NCI-H774 (cell line): ENCODE measurements at places on chromosomes 16 and 17.

DNA sequence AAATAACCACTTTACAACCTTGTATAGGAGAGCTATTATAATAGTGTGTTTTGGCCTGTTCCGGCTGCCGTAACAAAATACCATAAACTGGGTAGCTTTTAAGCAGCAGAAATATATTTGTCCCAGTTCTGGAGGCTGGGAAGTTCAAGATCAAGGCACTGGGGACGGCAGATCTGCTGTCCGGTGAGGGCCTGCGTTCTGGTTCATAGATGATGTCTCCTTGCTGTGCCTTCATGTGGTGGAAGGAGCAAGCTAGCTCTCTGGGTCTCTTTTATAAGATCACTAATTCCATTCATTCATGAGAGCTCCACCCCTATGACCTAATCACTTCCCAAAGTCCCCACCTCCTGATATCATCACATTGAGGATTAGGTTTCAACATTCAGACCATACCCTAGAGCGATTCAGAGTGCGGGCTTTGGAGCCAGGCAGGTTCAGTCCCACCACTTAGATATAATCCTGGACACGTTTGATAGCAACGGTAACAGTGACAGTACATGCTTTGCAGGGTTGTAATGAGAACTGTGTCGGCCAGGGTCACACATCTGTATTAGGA, 76.2 kb upstream of the ZFHX3 start:
- DNase-seq = no peak

GRCh38 chr16:29900102-29900887, at the start of gene ASPHD1:
TSS of gene ASPHD1 (plus strand) at chr16:29900488. CDS start at chr16:29900972, 484 bp downstream.
- DNase-seq = peak; percentile 70

GRCh38 chr17:64092113-64092512, 37.8 kb downstream of the ERN1 start:
- no peak for DNase-seq

DNA sequence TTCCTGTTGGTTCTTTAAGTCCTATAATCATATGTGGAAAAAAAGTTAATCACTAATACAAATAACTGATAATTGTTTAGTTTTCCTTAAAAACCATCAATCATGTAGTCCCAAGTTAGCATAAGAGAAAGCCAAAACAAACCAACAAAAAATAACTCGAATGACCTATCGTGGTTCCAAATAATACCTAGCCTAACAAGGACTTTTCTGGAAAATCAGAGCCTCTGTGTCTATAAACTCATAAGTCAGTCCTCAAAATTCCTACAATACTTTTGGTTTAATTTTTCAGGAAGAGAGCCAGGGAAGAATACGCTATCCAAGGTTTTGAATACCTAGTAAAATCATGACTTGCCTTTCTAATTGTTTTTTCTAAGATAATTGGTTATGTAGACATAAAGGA, 975.3 kb upstream of the SOX9 start:
- DNase-seq = no peak

DNA sequence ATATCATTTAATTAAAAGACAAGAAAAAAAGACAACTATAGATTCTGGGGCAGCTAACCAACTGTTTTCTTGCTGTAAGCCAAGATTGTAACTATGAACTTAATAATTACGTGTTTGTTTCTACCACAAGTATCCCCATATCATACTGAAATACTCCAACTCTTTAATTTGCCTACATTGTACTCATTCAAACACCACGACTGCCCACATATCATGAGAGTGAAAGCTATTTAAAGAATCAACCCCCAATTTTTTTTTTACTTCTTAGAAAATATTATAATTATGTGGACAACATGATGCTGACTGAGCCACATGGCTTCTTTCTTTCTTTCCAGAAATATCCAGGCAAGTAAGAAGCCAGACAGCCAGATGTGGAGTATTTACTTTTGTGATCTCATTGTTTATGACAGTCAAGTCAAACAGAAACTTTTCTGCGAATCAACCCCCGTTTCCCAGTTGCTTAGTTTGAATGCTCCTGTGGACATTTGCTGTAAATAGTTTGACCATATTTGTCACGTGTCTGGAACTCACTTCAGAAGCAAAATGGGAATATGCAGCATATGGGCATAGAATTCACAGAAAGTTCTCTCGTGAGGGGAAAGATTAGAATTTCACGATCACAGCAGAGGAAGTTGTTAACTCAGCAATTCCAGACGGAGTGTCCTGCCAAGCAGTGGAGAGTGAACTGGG, 126.8 kb upstream of the PSMD7 start:
- DNase-seq = no peak

GRCh38 chr17:19339341-19339815, 23.1 kb downstream of the B9D1 start:
- no peak for DNase-seq

DNA sequence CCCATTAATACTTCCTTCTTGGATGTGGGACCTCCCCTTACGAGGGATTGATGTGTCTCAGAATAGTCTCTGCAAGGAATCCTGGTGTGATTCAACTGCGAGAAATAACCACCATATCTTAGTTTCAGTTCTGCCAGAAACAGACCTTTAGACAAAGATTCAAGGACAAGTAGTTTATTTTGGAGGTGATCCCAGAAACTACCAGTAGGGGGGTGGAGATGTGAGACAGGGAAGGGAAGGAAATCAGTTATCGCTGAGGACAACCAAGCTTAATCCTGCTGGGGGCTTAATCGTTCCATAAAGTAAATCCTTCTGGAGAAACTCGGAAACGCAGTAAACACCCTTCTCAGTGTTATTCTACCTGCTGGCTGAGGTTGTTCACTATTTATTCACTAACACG, 5.0 kb upstream of the SDR42E1 start:
- DNase-seq = no peak
